ENCODE measurements at places on chromosomes 2 and 18.

DNA sequence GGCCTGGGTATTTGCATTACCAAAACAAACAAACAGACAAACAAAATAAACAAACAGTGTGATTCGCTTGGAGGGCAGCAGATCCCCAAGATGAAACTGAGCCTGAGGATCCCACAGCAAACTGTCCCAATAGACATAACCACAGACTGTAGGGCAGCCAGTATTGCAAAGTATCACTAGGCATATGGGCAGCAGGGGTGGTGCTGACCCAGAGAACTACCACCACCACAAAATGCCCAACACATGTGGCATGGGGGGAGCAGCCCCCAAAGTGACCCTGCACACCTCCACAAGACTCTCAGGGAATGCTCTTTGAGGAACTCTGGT, 330.1 kb downstream of the CYRIA start:
- no peak for DNase-seq

DNA sequence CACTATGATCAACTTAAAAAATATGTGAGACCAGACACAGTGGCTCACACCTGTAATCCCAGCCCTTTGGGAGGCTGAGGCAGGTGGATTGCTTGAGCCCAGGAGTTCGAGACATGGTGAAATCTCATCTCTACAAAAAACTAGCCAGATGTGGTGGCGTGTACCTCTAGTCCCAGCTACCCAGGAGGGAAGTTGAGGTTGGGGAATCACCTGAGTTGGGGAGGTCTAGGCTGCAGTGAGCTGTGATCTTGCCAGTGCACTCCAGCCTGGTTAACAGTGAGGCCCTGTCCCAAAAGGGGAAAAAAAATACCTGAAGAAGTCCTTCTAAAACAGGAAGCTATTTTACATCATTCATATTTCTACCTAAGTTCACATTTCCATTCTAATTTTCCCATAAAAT, 144.0 kb downstream of the EML6 start:
- DNase-seq, result no peak

GRCh38 chr2:172248381-172248780, 145.7 kb upstream of the DLX2 start:
- DNase-seq, result no peak

DNA sequence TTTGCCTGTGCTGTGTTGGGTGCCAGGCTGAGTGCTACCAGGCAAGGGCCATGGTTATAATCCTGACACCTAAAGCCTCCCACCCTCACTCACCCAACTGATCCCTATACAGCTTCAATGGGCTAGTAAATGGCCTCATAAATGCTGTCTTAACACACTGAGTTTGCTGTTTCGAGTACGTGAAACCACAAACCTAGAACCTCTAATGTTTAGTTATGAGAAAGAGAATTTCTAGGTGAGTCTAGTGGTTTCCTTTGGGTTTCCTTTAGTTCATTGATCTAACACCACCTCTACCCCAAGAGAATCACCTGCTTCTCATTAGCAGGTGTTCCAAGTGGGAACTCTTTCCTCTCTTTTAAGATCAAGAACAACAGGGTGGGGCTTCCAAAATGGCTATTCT, 172.0 kb downstream of the MC4R start:
- no peak for DNase-seq

GRCh38 chr2:238915196-238915595, 67.3 kb downstream of the TWIST2 start:
- DNase-seq, result no peak

Measured in effector memory CD4-positive, alpha-beta T cell (primary cell).